ENCODE measurements at places on chromosomes 16 and 17.

DNA sequence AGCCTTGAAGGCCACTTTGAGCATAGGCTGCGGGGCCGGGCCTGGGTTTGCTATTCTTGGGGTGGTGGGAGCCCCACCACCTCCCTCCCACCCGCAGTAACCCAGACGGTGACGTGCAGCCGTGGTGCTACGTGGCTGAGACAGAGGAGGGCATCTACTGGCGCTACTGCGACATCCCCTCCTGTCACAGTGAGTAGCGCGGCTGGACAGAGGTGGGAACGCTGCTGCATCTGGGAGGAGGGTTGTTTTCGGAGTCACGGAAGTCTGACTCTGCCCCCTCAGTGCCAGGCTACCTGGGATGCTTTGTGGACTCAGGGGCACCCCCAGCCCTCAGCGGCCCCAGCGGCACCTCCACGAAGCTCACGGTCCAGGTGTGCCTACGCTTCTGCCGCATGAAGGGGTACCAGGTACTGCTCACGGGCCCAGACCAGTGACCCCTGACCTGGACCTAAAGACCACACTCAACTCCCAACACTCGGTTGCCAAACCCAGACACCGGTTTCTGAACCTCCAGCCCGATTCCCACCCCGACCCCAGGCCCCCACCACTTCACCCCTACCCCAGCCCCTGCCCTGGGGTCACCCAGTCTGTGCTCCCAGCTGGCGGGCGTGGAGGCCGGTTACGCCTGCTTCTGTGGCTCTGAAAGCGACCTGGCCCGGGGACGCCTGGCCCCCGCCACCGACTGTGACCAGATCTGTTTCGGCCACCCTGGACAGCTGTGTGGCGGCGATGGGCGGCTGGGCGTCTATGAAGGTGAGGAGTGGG is 2.1 kb downstream of the KREMEN2 start:
- H3K4me3 ChIP-seq = peak overlapping the region; percentile 46
- no peak overlapping the region for H3K27ac ChIP-seq
- no peaks in the 10 kb centered on the region for H3K36me3 ChIP-seq
- peaks cover 74% of the 10 kb centered on the region for H3K27me3 ChIP-seq
- DNase-seq = no peak
- H3K4me1 ChIP-seq = peaks cover 76% of the 10 kb centered on the region

GRCh38 chr16:85825326-85825725 is 25.8 kb downstream of the COX4I1 start:
- peaks cover 23% of the 10 kb centered on the region for H3K27me3 ChIP-seq
- DNase-seq = no peak
- H3K4me3 ChIP-seq = no peak overlapping the region
- no peaks in the 10 kb centered on the region for H3K4me1 ChIP-seq

- H3K27me3 ChIP-seq = no peaks in the 10 kb centered on the region
- H3K27ac ChIP-seq = no peak overlapping the region
- H3K4me3 ChIP-seq = no peak overlapping the region
- H3K36me3 ChIP-seq = no peaks in the 10 kb centered on the region
Measured at GRCh38 chr16:17062676-17063075, 408.1 kb downstream of the XYLT1 start.

- H3K4me1 ChIP-seq = peaks cover 58% of the 10 kb centered on the region
- H3K27me3 ChIP-seq = peaks cover 37% of the 10 kb centered on the region
- no peaks in the 10 kb centered on the region for H3K36me3 ChIP-seq
- H3K4me3 ChIP-seq = peak within 1 kb of the TSS; percentile 90
Measured at GRCh38 chr16:2474877-2475412, at the start of gene TBC1D24. TSS of gene TBC1D24 (plus strand) at chr16:2475127. CDS start at chr16:2496149, 21,022 bp downstream.
